LNCaP clone FGC (cell line): ENCODE measurements at places on chromosomes 7 and 10.

GRCh38 chr7:100141555-100141949 lies 7.2 kb upstream of the LAMTOR4 start:
- DNase-seq, result no peak

- no peak for DNase-seq
Observed at GRCh38 chr7:110522761-110523200, 568.1 kb upstream of the LRRN3 start.

- no peak for DNase-seq
Observed at GRCh38 chr10:50279489-50279888, 28.2 kb upstream of the ASAH2 start.

- DNase-seq, result no peak
Observed at GRCh38 chr10:49622426-49623425, 8.9 kb downstream of the CHAT start.

GRCh38 chr10:3107426-3107961 lies 40.1 kb downstream of the PFKP start:
- DNase-seq, result no peak
